ENCODE measurements at places on chromosomes 5 and 9.
A peak's percentile ranks its signal among the peaks of the same experiment; 100 is the strongest.

GRCh38 chr5:64822320-64822719, 53.6 kb downstream of the CWC27 start:
- DNase-seq = no peak

- DNase-seq = no peak
These were observed 82.4 kb upstream of the STC2 start for GRCh38 chr5:173410459-173411233.

DNA sequence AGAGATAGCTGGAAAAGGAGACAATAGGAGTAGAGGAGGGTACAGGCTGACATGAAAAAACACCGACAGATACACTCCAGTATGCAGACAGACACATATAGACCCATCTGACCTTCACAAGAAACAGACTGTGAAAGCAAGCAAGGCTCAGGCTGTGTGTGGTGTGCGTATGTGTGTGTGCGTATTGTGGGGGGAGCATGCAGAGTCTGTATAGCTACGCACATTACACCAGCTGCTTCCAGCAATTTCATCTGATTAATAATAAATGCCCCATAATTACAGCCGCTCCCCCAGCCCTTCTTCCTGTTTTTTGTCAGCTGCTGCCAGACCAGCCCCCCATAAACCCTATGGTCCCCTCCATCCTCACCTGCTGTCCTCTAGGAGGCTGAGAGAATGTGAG, 6.7 kb downstream of the CNTFR start:
- no peak for DNase-seq

DNA sequence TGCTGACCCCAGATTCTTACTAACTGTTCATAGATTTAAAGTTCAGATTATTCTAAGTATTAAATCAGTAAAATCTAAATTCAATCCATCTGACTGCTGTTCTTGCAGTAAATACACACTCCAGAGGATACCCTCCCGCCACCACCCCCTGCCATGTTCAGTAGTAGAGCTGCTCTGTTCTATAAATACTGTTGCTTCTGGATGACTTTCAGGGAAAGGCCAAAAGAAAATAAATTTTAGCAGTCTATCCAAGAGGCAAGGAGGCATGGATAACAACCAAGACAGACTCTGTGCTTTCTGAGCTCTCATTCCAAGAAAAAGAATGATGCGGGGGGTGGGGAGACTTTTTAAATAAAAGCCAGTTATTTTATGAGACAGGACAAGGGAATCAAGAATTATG, 115.1 kb downstream of the ADAMTS6 start:
- no peak for DNase-seq

DNA sequence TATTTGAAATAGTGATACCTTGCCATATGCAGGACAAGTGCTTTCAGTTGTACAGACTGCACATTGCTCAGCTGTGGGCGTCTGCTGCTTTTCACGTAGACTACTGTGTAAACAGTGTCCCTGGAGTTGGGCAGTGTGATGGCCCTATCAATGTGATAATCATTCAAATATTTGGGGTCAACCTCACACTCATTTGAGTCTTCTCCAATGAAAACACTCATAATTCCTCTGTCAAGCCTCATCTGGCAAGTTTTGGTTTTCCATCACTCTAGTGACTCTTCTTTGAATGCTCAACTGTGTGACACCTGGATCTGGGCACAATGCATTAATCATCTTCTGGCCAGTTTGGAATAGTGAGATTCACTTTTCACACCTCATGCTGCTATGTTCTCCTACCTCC, 64.4 kb downstream of the UGCG start:
- no peak for DNase-seq

DNA sequence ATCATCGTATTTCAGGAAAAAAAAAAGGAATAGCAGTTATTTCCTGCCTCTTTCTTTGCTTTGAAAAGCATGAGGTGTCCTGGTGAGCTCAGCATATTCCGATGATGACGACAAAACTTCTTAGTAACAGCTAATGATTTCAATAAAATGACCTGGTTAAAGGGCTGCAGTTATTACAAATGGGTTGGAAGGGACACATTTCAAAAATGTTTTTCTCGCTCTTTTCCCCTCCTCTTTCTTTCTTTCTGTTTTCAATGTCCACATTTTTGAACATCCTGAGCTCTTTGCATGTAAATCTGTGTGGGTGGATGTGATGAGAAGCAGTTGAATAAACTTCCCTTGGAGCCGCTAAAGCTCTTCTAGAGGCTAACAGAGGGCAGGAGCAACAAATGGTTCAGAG, 186.8 kb upstream of the SLC27A6 start:
- DNase-seq = no peak

DNA sequence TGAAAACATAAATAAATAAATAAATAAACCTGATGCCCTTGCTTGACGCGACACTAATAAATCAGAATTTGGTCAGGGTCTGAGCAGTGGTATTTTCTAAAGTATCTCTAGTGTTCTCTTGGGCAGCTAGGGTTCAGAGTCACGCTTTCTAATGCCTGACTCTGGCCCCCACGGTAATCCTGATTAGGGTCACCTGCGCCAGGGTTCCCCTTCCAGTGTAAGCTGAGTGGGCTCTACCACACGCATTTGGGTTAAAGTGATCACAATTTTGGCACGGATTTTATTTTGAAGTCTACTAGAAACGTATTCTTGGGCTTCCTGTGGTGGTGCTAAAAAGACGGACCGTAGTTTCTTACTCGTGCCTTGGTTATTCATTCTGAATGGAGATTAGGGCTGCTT, 651 bp downstream of the TTC1 start:
- no peak for DNase-seq

- peak; percentile 9 for DNase-seq
These were observed 1118.6 kb upstream of the CDH9 start for GRCh38 chr5:28156981-28157380.

DNA sequence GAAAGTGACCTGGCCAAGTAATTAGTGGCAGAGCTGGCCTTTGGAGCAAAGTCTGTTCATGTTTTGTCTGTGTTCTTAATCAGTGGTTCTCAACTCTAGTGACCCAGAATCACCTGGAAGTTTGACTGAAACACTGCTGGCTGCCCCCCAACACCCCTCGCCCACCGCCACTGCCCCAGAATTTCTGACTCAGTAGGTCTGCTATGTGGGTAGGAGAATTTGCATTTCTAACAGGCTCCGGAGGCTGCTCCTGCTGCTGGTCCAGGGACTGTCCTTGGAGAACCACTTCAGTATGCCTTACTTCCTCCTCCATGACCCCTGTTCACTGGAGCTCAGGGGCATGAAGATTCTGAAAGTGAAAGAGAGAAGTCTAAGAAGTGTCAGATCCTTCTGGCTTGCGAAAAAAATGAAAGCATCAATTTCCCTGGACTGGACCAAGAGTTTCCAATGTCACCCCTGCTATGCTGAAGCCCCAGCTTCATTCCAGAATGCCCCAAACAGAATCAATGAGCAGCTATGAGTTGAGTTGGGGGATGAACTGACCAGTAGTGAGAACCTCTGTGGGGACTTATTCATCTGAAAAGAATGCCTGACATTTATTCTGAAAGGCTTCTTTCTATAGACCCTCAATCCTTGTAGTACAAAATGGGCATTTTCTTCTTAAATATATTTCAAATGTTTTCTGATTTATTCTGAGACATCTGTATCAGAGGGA, 20.8 kb upstream of the COL15A1 start:
- no peak for DNase-seq

DNA sequence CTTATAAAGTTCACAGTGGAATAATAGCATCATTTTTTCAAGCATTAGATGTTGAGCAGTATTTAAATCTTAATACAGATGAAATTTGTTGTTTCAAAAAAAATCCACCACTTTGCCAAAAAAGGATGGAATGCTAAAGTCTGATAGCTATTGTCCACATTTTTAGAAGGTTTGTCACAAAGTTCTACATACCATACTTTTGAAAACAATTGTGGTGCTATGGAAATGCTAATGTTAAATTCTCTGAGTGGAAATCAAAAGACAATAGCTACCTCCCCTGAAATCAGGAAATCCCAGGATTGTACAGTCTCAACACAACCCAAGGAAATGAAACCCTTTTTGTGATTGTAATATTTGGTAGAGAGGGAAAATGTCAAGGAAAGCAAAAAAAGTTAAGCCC, 19.3 kb upstream of the GRAMD2B start:
- no peak for DNase-seq

GRCh38 chr9:136720251-136720897, 8.0 kb downstream of the DIPK1B start:
- DNase-seq = no peak

GRCh38 chr5:78653681-78654366, 5.3 kb upstream of the LHFPL2 start:
- DNase-seq = no peak

GRCh38 chr5:72138943-72139521, 31.8 kb downstream of the MAP1B start:
- DNase-seq = peak; percentile 92

- peak; percentile 9 for DNase-seq
These were observed 1.3 kb upstream of the PHPT1 start for GRCh38 chr9:136847826-136848392.

- no peak for DNase-seq
These were observed 36.8 kb downstream of the NSG2 start for GRCh38 chr5:174082286-174082685.

DNA sequence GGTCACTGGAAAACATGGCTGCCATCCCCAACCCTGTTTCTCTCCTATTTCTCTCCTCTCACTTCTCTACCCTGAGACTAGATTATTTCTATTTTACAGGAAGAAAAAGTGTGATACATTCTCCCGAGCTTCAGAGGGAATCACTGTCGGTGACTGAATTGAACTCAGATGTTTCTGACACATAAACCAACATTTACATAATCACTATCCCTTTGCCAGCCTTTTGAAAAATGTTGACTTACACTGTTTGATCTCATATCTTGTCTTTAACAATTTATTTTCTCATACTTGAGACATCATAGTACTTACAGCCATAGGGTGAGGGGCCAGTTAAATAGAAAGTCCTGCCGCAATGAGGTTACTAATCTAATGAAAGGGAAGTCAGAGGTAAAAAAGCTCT, 25.1 kb upstream of the PPP2CA start:
- no peak for DNase-seq

GRCh38 chr9:132090771-132091170, 11.1 kb upstream of the MED27 start:
- DNase-seq = no peak

- no peak for DNase-seq
These were observed 8.2 kb downstream of the UNC5A start for GRCh38 chr5:176818391-176819098.

DNA sequence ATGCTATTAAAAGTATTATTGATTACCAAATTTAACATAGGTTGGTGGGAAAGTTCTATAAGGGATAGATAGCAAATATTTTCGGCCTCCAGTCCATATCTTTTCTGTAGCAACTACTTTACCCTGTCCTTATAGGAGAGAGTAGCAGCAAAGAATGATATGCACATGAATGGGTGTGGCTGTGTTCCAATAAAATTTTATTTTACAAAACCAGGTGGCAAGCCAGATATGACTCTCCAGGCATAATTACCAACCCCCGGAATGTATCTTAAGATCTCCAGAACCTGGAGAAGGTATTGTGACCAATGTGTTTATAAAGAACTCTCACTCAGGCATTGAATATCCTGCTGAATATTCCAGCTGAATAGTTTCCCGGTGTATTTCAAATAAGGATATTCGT, 1461.2 kb downstream of the MAT2B start:
- DNase-seq = no peak

DNA sequence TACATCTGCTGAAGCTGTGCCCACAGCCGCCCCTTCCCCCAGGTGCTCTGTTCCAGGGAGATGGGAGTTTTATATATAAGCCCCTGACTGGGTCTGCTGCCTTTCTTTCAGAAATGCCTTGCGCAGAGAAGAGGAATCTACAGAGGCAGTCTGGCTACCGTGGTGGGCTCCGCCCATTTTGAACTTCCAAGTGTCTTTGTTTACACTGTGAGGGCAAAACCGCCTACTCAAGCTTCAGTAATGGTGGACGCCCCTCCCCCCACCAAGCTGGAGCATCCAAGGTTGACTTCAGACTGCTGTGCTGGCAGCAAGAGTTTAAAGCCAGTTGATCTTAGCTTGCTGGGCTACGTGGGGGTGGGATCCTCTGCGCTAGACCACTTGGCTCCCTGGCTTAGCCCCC, 41.3 kb downstream of the RANBP17 start:
- no peak for DNase-seq

DNA sequence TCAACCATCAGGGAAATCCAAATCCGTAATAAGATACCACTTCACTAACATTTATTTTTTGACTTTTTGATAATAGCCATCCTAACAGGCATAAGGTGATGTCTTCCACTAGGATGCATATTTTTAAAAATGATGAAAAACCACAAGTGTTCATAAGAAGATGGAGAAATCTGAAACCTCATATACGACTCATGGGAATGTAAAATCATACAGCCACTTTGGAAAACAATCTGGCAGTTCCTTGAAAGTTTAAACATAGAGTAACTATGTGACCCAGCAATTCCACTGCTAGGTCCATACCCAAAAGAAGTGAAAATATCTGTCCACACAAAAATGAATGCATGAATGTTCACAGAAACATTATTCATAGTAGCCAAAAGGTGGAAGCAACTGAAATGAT, 431.0 kb downstream of the ENC1 start:
- DNase-seq = no peak

DNA sequence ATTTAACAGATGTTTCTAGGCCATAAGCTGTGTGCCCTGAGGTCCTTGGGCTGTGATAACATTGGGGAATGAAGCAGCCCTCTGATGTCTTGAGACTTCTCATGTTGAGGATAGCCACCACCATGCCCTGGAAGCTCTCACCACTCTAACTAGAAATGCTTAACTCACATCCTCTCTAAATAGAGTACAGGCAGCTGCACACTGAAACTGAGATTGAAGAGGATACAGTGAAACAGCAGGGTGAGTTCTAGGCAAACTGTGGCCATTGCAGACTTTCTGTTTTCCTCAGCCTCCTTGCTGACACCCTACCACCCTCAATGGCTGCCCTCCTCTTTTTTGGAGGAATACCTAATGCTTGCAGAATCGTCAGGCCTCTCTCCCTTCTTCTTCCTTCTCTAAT, 22.4 kb downstream of the UTP15 start:
- DNase-seq = no peak

GRCh38 chr5:110836851-110837250, 98.0 kb downstream of the SLC25A46 start:
- no peak for DNase-seq

DNA sequence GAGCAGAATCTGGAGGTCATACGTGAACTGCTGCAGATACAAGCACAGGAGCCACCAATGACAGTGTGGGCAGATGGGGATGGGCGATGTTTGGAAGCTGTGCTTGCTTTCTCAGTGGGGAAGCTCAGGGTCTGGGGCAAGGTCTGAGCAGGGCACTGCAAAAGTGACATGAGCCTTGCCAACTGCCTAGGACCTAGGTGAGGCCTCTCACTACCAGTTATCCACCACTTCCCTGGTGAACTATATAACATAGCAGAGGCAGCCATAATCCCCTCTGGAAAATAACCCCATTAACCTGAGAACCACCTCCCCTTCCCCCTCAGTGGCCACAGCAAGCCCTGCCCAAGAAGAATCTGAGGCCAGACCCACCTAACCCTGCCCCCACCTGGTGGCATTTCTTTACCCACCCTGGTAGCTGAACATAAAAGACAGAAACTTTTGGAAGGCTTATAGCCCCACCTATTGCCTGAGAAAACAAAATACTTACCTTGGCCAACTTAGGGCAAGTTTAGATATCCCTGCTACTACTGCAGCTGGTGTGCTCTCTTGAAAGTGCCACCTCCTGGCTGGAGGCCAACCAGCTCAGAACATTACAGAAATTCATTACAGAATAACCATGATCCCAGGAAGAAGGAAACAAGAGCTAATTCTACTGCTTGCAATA, 18.8 kb upstream of the SPEF2 start:
- DNase-seq = no peak
